WTC11 (cell line): ENCODE measurements at places on chromosomes 7 and 10. TPM values are rescaled to one million over a fixed set of nuclear protein-coding genes. Genes with fewer than 3 reads are reported as not detected.

DNA sequence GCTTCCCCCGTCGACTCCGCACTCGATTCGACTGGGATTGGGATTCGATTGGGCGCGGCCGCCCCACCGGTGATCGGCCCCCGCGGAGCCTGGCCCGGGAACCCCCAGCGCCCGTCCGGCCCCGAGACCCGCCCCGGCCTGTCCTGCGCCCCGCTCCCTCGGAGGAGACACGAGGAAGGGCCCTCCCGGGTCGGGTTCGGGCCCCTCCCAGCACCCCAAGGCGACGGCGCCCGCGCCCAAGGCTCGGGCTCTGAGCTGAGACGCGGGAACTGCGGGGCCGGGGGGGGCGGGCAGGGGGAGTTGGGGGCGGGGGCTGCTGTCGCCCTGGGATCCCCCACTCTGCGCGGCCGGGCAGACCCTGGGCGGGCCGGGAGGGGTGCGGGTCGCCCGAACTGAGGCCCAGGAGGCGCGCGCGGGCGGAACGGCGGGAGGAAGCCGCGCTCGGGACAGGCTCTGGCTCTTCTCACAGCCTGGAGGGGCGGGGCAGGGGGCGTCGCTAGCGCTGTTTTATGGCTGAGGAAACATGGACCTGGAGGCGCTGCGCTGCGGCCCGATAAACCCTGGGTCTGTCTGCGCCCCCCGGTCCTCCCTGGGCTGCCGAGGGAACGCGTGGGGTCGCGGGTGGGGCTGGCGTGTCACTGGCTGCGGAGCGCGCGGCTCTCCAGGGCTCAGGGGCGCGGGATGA is 1.7 kb upstream of the NKX6-2 start:
- peak; percentile 73 for DNase-seq

The ELMO1 gene
- total RNA-seq, result 17.8 to 19.4 TPM (median 17.9 TPM) in 3 replicates

DNA sequence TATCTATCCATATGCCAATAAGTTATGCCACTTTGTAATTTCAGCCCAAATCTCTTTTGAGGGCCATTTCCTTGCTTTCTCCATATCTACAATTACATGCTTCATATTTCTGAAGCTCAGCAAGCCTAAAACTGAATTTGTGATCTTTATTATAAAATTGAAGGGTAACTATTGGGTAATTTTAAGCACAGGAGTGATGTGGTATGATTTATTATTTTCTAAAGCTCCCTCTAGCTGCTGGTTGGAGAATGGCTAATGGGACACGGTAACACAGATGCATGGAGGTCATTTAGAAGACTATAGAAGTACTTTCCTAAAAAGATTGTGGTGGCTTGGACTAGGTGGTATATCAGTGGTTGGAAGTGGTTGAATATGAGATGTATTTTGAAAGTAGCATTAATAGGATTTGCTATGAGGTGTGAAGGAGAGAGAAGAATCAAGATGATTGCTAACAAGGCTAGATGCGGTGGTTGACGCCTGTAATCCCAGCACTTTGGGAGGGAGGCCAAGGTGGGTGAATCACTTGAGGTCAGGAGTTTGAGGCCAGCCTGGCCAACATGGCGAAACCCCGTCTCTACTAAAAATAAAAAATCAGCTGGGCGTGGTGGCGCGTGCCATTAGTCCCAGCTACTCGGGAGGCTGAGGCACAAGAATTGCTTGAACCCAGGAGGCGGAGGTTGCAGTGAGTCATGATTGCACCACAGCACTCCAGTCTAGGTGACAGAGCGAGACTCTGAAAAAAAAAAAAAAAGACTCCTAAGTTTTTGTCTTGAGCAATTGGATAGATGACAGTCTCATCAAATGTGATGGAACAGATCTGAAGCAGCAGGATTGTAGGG is 13.9 kb downstream of the KLHDC10 start:
- DNase-seq, result no peak

GRCh38 chr7:19663816-19664462 is 44.9 kb downstream of the POLR1F start:
- DNase-seq, result no peak
